Esophagus muscularis mucosa (tissue), 4 donors: ENCODE measurements at places on chromosomes 2 and 18.

DNA sequence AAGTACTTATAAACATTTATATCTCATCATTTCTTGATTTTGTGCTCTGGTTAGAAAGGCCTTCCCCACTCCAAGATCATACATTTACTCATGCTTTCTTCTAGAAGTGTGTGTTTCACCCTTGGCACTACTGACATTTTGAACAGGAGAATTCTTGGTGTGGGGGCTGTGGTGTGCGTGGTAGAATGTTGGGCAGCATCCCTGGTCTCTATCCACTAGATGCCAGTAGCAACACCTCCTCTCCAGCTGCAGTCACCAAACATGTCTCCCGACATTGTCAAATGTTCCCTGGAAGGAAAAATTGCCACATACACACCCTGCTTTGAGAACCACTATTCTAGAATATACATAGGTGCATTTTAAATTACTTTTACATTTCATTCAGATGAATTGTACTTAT lies 8.7 kb upstream of the TGIF1 start:
- H3K4me1 ChIP-seq: peaks cover 7% of the 10 kb centered on the region
- H3K27me3 ChIP-seq: no peaks in the 10 kb centered on the region
- H3K36me3 ChIP-seq: no peaks in the 10 kb centered on the region
- no peak overlapping the region for H3K27ac ChIP-seq

DNA sequence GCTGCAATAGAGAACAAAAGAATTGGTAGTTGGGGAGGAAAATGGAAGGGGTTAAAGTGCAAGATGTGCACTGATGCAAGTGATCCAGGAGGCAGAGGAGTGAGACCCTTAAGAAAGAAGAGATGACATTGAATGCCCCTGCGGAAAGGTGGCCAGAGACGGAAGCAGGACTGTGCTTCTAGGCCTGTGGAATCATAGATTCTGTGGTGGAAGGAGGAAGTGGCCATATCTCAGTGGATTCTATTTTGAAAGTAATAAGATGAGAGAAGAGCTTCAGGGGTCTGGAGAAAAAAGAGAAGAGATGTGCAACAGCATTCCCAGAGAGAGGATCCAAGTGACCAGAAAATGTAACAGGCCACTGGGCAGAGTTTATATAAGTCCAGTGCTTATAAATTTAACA lies 18.6 kb upstream of the GYPC start:
- DNase-seq: no peak
- no peak overlapping the region for H3K27ac ChIP-seq
- no peak overlapping the region for H3K4me3 ChIP-seq

DNA sequence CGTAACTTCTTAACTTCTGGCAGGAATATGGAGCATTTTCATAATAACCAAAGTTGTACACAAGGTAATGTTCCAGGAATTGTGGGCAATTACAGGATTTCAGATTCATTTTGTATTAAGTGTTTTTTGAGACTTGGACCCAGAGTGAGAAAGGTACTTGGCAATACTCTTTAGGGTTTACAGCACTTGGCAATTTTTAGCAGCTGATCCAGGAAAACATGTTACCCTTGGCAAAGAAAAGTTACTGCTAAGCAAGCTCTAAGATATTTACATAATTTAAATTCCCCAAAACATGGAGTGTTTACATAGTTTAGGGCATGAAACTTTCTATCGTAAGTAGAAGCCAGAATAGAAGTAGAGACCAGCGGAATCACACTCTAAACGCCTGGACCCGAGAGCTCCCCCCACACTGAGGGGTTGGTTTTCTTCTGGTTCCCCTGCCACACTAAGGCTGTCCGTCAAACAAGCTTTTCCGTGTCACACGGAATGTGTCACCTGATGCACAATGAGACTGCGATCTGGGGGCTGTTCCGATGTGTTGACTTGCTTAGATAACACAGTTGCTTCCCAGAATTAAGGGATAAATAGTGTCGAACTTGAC lies 177.1 kb downstream of the PTGR3 start:
- no peaks in the 10 kb centered on the region for H3K4me1 ChIP-seq
- peak; percentile 83 for DNase-seq
- no peaks in the 10 kb centered on the region for H3K36me3 ChIP-seq
- H3K4me3 ChIP-seq: no peak overlapping the region

DNA sequence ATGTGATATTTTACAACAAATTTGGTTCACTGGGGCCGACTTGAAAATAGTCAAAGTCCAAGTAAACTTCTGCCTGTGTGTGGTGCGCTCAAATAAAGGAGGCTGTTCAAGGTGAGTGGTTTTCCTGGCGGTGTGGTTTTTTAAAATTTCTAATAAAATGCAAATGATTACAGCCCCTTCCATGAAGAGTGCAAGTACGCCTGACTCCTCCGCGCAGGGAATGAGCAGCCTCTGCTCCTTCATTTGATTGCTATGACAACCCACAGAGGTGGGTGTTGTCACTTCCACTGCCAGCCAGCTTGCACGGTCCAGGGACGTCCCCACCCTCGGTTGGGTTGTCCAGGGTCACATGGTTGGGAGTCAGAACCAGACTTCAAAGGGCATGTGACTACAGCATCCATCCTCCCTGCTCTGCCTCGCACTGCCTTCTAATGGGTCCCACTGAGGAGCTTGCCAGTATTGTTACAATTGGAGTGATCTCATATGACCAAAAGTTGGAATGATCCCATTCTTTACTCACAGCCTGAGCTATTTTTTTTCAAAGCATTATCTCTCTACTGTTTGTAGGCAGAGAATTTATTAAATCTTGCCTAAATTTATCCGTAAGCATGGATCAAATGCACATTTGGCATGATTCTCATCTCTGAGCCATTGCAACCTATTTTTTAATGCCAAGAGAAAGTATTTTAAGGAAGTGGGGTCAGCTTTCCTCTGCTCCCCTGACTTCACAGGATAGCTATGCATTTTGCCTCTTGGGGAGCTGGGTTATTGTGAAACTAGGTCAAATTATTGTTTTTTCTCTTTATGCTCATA lies 121.3 kb downstream of the AGAP1 start:
- no peak overlapping the region for H3K4me3 ChIP-seq
- DNase-seq: no peak
- H3K4me1 ChIP-seq: peaks cover 19% of the 10 kb centered on the region
- peak overlapping the region; percentile 66 for H3K27ac ChIP-seq
